Activated CD4-positive, CD25-positive, alpha-beta regulatory T cell (primary cell): ENCODE measurements at places on chromosomes 16 and 17.
A peak's percentile ranks its signal among the peaks of the same experiment; 100 is the strongest.

DNA sequence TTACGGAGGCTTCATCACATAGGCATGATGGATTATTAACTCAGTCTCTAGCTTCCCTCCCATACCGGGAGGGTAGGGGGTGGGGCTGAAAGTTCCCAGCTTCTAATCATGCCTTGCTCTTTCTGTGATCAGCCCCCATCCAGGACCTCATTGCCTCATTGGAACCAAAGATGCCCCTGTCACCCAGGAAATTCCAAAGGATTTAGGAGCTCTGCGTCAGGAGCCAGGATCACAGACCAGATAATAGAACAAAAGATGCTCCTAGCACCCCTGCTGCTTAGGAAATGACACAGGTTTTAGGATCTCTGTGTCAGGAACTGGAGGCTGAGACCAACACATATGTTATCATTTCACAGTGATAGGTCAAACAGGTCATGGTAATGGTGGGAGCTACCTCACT is 9.7 kb downstream of the USB1 start:
- no peak for DNase-seq

GRCh38 chr17:1362964-1363363 is 37.1 kb downstream of the YWHAE start:
- DNase-seq = no peak

GRCh38 chr17:55340176-55340575 is 75.4 kb downstream of the HLF start:
- DNase-seq = no peak

- peak; percentile 17 for DNase-seq
Observed at GRCh38 chr17:14428648-14429029, 127.8 kb downstream of the HS3ST3B1 start.

GRCh38 chr16:70255574-70255973 is 3.8 kb upstream of the EXOSC6 start:
- DNase-seq = no peak

- no peak for DNase-seq
Observed at GRCh38 chr16:62283-62967, 8.8 kb downstream of the SNRNP25 start.

DNA sequence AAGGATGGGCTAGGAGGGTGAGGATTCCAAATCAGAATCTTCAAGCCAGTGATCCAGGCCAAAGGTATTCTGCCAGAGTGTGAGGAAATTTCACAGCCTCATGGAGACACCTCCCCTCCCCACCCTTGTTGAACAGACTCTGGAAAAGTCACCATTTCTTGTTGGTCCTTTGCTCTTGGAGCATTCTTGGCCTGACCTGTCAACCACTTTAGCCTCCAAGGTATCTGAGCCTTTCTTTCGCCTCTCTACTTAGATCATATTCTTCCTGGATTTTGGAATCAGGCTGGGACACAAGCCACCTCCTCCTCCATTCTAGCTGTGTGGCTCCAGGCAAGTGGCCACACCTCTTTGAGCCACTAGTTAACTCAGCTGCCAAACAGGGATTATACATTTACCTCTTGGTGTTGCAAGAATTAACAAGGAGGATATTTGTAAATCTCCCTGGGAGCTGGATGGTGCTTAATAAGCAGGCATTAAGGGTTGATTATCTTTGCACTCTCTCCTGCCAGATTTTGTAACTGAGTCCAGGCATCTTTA is 193.5 kb downstream of the WWOX start:
- no peak for DNase-seq

GRCh38 chr16:75061669-75062068 is 54.9 kb downstream of the LDHD start:
- no peak for DNase-seq

DNA sequence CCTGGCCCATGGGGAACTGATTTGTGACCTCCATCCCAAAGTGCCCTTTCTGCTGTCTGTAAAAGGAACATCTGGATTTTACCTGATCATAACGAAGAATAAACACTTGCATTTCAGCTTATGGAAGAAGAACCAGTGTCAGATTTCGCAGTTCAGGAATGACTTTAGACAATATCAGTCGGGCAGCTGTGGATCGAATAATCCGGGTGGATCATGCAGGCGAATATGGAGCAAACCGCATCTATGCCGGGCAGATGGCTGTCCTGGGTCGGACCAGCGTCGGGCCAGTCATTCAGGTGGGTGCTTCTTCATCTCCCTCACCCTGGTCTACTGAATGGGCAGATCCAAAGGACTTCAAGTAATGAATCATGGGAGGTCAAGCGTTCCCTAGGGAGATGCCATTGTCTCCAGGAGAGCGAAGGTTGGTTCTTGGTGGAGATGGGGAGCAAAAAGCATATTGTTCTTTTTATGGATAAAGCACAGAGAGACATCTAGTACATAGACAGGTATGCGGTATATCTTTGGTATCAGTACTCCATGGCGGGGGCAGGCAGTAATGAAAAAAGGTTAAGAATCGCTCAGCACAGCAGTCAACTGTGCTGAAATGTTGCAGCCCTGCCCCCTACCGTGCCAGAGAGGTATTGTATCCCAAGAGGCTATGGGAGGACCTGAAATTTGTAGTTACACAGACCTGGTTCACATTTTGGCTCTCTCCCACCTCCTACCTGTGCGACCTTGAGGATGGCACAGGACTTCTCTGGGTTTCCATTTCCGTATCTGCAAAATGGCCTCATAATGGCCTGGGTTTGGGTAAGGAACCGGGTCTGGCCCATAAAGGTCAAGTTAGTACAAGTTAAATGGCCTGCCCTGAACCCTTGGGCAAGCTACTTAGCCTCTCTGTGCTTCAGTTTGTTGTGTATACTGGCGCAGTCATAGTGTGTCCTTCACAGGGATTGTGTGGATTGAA is 4.7 kb downstream of the COQ7 start:
- DNase-seq = peak; percentile 26

DNA sequence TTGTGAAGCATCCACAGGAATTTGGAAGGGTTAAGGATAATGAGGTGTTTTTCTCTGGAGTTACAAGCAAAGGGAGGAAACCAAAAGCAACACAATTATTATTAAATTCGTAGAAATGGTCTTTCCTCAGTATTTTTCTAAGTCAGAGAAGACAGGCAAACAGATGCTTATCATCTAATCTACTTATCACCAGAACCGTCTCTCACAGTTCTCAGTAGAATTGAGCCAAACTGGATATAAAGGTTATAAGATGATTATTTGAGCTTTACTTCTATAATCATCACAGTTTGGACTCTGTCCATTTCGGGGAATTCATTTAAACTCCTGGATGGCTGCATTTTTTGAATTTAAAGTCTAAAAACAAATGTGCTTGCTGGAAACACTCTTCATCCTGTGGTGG is 245.0 kb downstream of the KCNJ2 start:
- DNase-seq = no peak

DNA sequence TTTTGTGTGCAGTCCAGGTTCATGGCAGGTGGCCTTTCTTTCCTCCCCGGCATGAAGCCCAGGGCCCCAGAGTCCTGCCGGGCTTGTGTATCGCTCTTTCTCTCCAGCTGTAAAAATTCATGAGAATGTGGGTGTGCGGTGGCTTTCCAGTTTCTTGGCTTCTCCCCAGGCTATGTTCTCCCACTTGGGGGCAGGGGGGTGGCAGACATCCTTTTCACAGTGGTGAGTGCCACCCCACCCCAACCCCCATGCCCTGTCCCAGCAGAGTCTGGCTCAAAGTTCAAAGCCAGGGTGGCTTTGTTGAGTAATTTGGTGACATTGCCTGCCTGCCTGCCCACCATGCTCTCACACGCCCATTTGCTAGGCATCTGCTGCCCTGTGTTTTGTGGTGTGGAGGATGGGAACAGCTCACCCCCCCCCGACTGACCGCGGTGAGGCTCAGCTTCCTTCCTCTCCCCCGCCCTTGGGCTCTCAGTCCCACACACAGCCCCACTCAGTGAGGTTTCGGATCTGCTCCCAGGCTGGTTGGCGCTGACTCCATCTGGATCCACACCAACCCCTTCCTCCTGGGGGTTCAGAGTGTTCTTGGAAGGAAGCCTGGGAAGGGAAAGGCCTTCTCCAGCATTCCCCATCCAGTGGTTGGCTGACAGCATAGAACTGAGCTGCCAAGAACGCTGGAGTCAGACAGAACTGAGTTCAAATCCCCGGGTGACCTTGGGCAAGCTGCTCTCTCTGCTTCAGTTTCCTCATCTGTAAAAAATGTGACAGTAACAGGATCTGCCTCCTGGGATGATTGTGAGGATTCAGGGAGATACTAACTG is 36.0 kb downstream of the CHD9 start:
- DNase-seq = no peak

DNA sequence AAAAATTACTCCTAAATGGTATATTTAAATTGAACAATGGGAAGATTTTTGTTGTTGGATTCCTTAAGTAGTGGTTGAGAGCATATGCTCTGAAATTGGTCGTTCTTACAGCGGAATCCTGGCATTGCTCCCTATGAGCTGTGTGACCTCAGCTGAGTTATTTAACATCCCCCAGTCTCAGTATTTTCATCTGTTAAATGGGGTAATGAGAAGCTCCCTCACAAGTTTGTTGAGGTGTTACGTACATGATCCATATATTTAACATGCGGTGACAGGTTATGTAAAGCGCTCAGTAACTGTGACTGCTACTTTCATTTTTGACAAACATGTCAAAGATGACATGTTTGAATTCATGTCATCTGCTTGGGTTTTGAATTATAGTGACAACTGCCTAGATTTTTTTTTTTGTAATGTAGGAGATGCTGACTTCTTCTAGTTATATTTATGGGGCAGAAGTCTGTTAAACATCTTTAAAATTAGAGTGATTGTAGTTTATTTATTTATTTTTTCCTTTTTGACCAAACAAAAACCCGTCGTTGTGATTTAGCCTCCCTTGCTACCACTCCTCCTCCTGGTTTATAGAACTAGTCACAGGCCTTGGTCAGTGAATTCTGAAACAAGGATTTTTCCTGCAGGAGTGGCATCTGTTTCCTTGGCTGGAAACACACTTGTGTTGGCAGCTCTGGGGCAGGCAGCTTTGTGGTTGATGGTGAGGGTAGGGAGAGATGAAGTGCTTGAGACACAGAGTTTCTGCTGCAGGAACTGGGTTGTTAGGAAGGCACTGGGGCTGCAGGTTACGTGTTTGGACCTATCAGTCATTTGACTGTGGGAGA is 268.8 kb downstream of the SNX29 start:
- no peak for DNase-seq

- no peak for DNase-seq
Observed at GRCh38 chr16:11848842-11849241, 2.5 kb downstream of the RSL1D1 start.
